ENCODE measurements at places on chromosomes 4 and X. TPM values are rescaled to one million over a fixed set of nuclear protein-coding genes. Genes with fewer than 3 reads are reported as not detected.

DNA sequence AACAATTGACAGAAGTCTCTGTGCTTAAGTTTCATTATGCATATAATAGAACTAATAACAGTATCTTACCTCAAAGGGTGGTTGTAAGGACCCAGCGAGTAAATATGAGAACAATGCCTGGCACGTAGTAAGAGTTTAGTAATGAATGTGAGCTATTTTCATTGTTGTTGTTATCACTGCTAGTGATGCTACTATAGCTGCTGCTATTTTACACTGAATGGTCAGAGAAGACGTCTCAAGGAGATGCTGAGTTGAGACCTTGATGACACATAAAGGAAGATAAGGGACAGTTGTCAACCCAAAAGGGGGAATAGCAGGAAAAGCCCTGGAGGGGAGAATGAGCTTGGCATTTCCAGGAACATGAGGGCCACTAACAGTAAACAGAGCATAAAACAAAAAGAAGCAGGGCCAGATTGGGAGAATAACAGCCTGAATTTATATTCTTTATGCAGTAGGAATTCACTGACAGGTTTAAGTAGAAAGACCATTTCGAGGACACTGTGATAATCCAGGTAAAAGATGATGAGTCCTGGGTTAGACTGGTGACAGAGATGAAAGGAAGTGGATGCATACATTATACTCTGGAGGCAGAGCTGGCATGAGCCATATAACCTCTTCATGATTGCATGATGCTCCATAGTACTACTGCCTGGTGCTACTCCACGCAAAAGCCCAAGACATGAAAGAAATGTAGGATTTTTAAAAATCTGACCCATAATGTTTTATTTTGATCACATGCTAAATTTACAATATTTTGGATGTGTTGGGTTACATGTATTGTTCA lies 23.1 kb downstream of the ATP8A1 start:
- no peaks in the 10 kb centered on the region for H3K36me3 ChIP-seq
- no peak for DNase-seq
- H3K4me3 ChIP-seq, result no peak overlapping the region
- no peaks in the 10 kb centered on the region for H3K4me1 ChIP-seq
- H3K27me3 ChIP-seq, result no peaks in the 10 kb centered on the region

GRCh38 chr4:159429693-159430035 lies 326.8 kb downstream of the RAPGEF2 start:
- no peaks in the 10 kb centered on the region for H3K36me3 ChIP-seq
- H3K4me1 ChIP-seq, result no peaks in the 10 kb centered on the region
- DNase-seq, result no peak
- H3K4me3 ChIP-seq, result no peak overlapping the region

The PRAF2 gene
- polyA plus RNA-seq, result 5.7 TPM

The GUCY1A1 gene
- polyA plus RNA-seq, result 5.6 TPM

The POF1B gene
- 0.15 TPM for polyA plus RNA-seq

DNA sequence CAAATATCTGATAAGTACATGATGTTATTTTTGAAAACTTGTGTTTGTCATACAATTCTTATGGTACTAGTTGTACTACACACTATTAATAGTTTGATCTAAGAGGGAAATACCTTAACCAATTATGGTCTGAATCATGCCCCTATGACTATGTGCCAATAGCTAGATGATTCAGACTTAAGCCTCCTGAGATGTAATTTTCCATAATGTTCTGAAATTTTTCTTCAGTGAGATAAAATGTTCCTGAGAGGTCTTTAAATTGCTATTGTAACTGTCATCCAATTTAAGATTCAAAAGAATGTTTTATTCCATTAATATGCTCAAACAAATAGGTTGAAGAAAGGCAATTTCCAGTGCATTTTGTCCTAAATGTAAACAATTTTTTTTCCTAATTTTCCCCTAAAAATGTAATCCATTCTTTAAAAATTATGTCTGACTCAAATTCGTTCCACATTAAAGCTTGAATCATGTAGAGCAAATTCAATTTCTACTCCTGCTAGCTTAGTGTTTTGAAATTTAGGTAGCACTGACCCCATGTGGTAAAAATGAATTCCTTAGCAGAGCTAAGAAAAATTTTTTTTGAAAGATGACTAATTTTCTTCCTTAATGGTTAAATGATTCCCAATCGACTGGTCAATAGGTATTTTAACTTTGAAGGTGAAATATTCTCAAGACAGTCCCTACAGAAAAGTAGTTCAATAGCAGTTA lies 49.1 kb downstream of the APOOL start:
- no peaks in the 10 kb centered on the region for H3K4me1 ChIP-seq
- H3K36me3 ChIP-seq, result no peaks in the 10 kb centered on the region
- H3K27ac ChIP-seq, result no peak overlapping the region
- H3K27me3 ChIP-seq, result no peaks in the 10 kb centered on the region
- H3K4me3 ChIP-seq, result no peak overlapping the region

GRCh38 chr4:7808752-7809151 lies 130.9 kb downstream of the AFAP1 start:
- H3K4me1 ChIP-seq, result no peaks in the 10 kb centered on the region
- no peak overlapping the region for H3K27ac ChIP-seq
- H3K4me3 ChIP-seq, result no peak overlapping the region
- DNase-seq, result no peak

GRCh38 chr4:125116431-125116830 lies 198.3 kb upstream of the FAT4 start:
- no peak overlapping the region for H3K27ac ChIP-seq
- H3K27me3 ChIP-seq, result no peaks in the 10 kb centered on the region
- no peak for DNase-seq
- H3K36me3 ChIP-seq, result no peaks in the 10 kb centered on the region
